ENCODE measurements at places on chromosomes 6 and 20.

DNA sequence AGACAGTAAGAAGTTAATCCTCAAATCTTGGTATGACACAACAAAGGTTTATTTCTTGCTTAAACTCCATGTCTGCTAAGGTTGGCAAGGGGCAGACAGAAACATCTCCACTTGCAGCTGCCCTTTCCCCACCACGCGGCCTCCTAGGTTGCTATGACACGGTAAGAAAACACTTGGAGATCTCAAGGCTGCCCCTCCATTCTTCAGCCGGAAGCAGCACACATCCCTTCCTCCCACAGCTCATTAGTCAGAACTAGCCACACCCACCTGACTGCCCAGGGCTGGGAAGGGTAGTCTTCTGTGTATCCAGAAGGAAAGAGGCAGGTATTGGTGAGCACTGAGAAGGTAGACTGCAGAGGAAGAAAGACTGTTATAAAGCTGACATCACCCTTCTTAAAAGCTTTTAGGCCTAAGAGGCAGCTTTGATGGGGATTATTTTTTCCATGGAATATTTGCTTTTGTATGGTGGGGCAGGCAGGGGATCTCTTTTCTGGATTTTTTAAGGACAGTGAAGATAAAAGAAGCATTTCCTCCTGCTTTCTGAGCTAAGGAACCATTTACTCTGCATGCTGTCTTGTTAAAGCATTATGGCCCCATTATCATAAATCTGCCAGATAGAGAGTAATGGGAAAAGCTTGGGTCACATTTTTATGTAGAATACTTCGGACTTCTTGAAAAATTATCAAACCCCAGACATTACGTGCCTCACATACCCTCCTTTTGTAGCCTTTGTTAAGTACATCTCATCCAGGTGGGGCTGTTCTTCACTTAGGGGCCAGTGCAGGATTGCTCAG is 41.6 kb downstream of the MRAP2 start:
- no peak for DNase-seq

DNA sequence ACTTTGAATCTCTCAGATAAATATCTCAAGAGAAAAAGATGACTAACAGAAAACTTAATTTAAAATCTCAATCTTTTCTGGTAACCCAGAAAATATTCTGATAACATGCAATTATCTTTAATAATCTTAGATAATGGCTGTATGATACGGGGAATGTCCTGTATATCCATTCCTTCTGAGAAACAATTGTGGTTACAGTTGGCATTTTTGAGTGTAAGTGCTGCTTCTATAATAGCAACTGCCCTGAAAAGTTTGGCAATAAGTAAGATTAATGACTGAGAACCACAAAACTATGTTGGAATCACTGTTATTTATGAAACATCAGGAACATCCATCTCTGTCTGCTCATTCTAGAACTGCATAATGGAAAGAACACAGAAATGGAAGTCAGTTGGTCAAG is 819.7 kb downstream of the TBC1D32 start:
- DNase-seq, result no peak

GRCh38 chr20:62660768-62661167 is 18.5 kb downstream of the SLCO4A1 start:
- no peak for DNase-seq

GRCh38 chr20:4912380-4913142 is 88.7 kb downstream of the SLC23A2 start:
- no peak for DNase-seq

DNA sequence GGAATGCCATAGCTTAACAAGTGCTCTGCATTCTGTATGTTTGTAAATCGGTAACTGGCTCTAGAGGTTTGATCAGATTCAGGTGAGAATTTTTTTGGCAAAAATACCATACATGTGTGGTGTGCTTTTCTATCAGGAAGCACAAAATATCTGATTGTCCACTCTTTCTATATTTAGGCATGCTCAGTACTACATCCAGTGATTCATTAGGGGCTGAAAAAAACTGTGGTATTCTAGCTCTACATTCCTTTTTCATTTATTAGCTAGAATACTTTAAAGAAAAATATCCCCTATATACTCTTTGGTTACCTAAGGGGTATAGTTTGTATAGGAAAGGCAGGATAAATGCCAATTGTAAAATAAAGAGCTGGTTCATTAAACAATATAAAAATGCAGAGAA is 10.6 kb upstream of the ELOVL2 start:
- no peak for DNase-seq
